H9 (cell line): ENCODE measurements at places on chromosomes 11 and 22.

DNA sequence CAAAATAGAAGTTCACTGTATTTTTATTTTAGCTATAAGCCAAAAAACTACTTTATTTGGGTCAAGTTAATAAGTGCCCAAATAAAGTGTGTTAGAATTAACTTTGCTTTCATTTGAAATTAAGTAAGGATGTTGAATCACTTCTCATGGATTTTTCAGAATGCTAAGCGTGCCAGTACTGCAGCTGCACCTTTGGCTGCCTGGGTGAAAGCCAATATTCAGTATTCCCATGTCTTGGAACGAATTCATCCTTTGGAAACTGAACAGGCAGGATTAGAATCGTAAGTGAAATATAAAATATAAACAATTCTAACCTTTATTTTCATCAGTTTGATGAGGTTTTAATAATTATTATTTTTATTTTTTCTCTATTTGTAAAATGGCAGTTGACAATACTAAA is 113.6 kb downstream of the DYNC2H1 start:
- DNase-seq, result no peak

- no peak for DNase-seq
Measured at GRCh38 chr11:37449146-37449545, 851.1 kb upstream of the RAG2 start.

DNA sequence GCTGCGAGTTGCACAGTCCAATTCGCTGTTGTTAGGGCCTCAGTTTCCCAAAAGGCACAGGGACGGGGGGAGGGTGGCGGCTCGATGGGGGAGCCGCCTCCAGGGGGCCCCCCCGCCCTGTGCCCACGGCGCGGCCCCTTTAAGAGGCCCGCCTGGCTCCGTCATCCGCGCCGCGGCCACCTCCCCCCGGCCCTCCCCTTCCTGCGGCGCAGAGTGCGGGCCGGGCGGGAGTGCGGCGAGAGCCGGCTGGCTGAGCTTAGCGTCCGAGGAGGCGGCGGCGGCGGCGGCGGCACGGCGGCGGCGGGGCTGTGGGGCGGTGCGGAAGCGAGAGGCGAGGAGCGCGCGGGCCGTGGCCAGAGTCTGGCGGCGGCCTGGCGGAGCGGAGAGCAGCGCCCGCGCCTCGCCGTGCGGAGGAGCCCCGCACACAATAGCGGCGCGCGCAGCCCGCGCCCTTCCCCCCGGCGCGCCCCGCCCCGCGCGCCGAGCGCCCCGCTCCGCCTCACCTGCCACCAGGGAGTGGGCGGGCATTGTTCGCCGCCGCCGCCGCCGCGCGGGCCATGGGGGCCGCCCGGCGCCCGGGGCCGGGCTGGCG is at the start of gene BCR:
BCR (plus strand) TSS at position 209 of the 592 bp plus-strand sequence. CDS start 452 bp downstream, outside the sequence.
- no peak for DNase-seq

DNA sequence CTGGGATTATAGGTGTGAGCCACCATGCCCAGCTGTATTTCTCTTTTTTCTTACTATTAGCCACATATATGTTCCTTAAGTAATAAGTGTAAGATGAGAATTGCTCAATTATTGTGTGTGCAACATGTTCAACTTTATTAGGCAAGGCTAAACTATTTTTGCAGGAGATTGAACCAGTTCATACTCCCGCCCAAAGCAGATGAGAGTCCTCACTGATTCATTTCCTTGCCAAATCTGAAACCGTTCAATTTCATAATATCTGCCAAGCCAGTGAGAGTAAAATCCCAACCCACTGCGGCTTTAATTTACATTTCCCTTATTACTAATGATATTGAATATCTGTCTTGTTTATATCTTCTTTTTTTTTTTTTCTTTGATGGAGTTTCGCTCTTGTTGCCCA is 48.4 kb downstream of the KCNJ4 start:
- no peak for DNase-seq

DNA sequence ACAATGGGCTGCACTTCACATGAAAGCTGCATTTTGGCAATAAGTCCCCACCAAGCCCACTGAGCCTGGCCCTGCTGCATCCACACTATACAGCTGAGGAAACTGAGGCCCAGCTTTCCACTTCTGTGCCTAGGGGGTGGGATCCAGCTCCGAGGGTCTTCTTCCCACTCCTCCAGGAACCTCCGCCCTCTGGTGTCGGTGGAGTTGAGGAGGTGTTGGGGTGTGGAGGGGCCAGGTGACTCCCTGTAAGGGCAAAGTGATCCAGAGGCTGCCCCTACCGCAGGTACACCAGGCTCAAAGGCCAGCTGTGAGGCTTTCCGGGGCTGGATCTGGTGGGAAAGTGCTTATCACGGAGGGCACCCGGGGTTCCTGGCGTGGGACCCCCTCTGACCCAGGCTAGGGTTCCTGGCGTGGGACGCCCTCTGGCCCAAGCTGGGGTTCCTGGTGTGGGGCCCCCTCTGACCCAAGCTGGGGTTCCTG is 125.0 kb downstream of the KCNQ1 start:
- no peak for DNase-seq

GRCh38 chr11:39220069-39220468 is 2239.4 kb downstream of the LRRC4C start:
- no peak for DNase-seq

DNA sequence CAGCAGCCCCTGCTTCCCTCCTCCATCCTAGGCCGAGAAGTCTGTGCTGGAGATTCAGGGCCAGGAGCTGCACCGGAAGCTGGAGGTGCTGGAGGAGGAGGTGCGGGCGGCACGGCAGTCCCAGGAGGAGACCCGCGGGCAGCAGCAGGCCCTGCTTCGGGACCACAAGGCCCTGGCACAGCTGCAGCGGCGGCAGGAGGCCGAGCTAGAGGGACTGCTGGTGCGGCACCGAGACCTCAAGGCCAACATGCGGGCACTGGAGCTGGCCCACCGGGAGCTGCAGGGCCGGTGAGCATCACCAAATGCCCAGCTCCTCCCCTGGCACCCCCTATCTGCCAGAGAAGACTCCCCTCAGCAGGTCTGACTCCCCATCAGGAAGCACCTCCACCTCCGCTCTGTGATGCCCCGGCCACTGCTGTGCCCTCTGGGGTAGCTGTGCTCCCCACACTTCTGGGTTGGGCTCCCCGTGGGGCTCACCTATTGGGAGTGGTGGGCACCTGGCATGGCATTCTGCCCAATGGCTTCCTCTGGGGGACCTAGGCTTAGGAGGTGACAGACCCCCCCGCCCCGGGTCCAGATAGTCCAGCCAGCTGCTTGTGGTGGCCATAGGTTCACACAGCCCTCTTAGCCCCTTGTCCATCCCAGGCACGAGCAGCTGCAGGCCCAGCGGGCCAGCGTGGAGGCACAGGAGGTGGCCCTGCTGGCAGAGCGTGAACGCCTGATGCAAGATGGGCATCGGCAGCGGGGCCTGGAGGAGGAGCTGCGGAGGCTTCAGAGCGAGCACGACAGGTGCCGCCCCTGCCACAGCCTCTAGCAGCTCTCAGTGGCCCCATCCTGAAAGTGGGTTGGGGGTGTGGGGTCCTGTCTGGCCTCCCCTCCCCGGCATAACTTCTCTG is 6.6 kb upstream of the RPS6KA4 start:
- DNase-seq, result no peak

- DNase-seq, result no peak
Measured at GRCh38 chr11:44133335-44133946, 38.0 kb downstream of the EXT2 start.

DNA sequence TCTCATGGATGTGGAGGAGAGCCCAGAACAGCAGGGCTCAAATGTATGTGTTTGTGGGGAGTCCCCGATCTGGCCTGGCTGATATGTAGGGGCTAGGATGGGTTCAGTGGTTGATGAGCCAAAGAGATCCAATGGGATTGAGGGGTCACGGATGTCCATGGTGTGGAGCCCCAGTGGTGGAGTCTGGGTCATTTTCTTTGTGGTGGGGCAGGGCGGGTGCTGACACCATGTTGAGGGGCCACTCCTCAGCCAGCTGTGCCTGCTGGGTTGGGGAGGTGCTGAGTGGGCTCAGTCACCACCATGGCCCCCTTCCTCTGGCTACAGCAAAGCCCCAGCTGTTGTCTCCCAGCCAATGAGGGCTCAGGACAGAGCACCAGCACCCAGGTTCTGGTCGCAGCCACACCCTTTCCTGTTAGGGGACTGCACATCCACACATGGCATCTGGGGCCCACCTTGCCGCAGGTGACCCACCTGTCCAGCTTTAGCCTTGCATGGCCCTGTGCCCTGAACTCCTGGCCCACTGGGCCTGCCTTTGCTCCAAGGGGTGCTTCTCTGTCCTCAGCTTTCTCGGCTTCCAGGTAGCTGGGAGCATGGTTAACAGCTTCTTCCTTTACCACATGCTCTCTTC is 3.2 kb upstream of the GNAZ start:
- peak; percentile 18 for DNase-seq
